ENCODE measurements at places on chromosomes 5 and 9. TPM values are rescaled to one million over a fixed set of nuclear protein-coding genes. Genes with fewer than 3 reads are reported as not detected.

ANKRD18A gene
- polyA plus RNA-seq = 1.7 TPM

- H3K4me1 ChIP-seq = no peaks in the 10 kb centered on the region
- H3K4me3 ChIP-seq = no peak overlapping the region
- no peak overlapping the region for H3K27ac ChIP-seq
- DNase-seq = no peak
- no peaks in the 10 kb centered on the region for H3K27me3 ChIP-seq
Measured at GRCh38 chr5:155929112-155929511, 397.9 kb upstream of the SGCD start.

- no peaks in the 10 kb centered on the region for H3K4me1 ChIP-seq
- no peak for DNase-seq
- no peaks in the 10 kb centered on the region for H3K36me3 ChIP-seq
- H3K27ac ChIP-seq = no peak overlapping the region
Measured at GRCh38 chr5:62779010-62779422, 200.4 kb downstream of the LRRC70 start.

ST6GALNAC6 gene
- 20.1 TPM for polyA plus RNA-seq

DNA sequence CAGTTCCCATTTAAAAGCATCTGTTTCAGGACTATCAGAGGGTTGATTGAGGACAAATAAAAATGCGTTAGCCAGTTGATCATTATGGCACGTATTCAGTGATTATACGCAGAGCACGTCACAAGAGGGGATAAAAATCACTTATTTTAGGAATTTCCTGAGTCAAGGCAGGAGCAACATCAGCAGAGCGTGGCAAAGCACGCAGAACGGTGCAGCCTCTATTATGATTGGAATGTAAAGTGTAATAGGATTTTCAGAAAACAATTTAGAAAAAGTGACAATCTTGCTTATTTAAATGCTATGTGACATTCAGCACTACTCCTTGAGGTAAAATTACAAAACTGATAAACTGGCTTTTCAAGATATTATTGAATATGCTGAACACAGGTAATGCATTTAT, 413.6 kb upstream of the DAP start:
- H3K4me1 ChIP-seq = no peaks in the 10 kb centered on the region
- DNase-seq = no peak
- no peak overlapping the region for H3K4me3 ChIP-seq
- no peaks in the 10 kb centered on the region for H3K36me3 ChIP-seq
- H3K27ac ChIP-seq = no peak overlapping the region

DNA sequence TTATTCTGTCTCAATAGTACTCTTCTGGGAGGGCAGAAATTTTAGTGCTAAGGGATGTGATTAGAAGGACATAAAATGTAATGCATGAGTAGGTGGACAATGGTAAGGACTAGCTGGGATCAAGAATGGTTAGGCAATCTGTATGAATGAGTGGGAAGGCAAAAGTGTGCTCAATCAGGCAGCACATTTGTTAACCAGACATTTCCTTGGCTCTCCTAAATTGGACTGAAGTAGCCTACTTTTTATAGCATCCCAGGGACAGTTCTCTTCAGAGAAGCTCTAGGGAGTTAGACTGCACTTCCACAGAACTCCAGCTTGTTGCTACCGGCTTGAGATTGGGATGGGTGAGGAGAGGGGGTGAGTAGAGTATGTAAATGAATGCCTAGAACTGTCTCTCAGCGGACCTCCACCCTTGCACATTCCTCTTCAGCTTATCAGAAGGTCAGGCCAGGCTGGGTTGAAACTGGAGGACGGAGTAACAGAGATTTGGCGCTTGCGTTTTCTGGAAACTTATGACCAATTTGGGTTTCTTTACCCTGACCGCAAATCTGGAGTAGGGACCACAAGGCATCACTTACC, 19.0 kb upstream of the ARL14EPL start:
- no peak overlapping the region for H3K4me3 ChIP-seq
- H3K27ac ChIP-seq = no peak overlapping the region
- no peaks in the 10 kb centered on the region for H3K4me1 ChIP-seq
- no peak for DNase-seq

GRCh38 chr9:104872656-104873488, 55.1 kb downstream of the ABCA1 start:
- H3K27ac ChIP-seq = peak overlapping the region; percentile 87
- H3K4me1 ChIP-seq = peaks cover 48% of the 10 kb centered on the region
- no peak overlapping the region for H3K4me3 ChIP-seq
- H3K27me3 ChIP-seq = no peaks in the 10 kb centered on the region

MEGF10 gene
- polyA plus RNA-seq = not detected

GRCh38 chr9:27533311-27533710, 3.7 kb upstream of the MOB3B start:
- H3K27me3 ChIP-seq = no peaks in the 10 kb centered on the region
- DNase-seq = no peak
- no peaks in the 10 kb centered on the region for H3K36me3 ChIP-seq
- peaks cover 22% of the 10 kb centered on the region for H3K4me1 ChIP-seq

DNA sequence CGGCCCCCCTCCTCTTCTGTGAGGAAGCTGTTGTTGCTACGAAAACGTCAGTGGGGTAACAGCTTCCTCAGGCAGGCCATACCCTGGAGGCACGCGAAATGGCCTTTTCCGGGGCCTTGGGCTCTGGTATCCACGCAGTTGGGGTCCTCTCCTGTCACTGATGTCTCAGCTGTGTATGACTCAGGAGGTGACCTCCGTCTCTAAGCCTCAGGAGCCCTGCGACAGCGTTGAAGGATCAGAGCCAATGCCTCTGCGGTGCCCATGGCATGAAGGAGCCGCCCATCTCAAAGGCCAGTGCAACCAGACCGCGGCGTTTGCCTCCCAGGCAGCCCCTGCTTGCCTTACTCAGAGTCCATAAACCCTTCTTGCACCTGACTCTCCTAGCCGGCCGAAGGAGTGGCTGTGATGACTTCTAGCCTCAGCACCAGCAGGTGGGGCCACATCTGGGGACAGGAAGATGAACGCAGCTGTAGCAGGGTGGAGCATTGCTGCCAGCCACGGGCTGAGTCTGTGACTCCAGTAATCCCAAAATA, 1.0 kb upstream of the MXD3 start:
- no peaks in the 10 kb centered on the region for H3K27me3 ChIP-seq

GRCh38 chr5:32088214-32088613, 85.9 kb downstream of the GOLPH3 start:
- H3K27me3 ChIP-seq = no peaks in the 10 kb centered on the region
- H3K36me3 ChIP-seq = peaks cover 6% of the 10 kb centered on the region
- no peak overlapping the region for H3K4me3 ChIP-seq
- H3K4me1 ChIP-seq = no peaks in the 10 kb centered on the region
- H3K27ac ChIP-seq = no peak overlapping the region

DNA sequence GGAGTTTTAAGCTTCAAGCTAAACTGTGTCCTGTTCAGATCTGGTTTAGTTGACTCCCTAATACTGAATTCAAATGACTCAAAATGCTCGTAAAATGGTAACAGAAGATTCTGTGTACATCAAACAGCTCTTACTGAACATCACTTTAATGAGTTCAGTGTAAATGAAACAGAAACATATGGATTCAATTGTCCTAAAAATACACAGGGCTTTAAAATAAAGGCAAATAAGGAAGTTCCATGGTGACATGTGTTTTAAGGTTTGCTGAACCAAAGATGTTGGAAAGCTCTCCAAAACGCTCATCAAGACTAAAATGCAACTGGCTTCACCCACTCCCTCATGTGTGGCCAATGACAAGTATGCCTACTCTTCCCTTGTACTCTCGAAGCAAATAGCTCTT, 340.0 kb upstream of the PIK3R1 start:
- no peak overlapping the region for H3K27ac ChIP-seq
- no peak for DNase-seq
- peaks cover 17% of the 10 kb centered on the region for H3K4me1 ChIP-seq
- H3K4me3 ChIP-seq = no peak overlapping the region

UNC13B gene
- 10.9 TPM for polyA plus RNA-seq

- no peak for DNase-seq
- no peaks in the 10 kb centered on the region for H3K27me3 ChIP-seq
- no peaks in the 10 kb centered on the region for H3K4me1 ChIP-seq
- H3K4me3 ChIP-seq = no peak overlapping the region
- peaks cover 15% of the 10 kb centered on the region for H3K36me3 ChIP-seq
Measured at GRCh38 chr9:123087359-123087888, 54.0 kb downstream of the GPR21 start.

- H3K27me3 ChIP-seq = no peaks in the 10 kb centered on the region
- no peak overlapping the region for H3K27ac ChIP-seq
- no peak for DNase-seq
- H3K4me3 ChIP-seq = no peak overlapping the region
Measured at GRCh38 chr5:17852740-17853139, 218.5 kb downstream of the TAF11L14 start.

DNA sequence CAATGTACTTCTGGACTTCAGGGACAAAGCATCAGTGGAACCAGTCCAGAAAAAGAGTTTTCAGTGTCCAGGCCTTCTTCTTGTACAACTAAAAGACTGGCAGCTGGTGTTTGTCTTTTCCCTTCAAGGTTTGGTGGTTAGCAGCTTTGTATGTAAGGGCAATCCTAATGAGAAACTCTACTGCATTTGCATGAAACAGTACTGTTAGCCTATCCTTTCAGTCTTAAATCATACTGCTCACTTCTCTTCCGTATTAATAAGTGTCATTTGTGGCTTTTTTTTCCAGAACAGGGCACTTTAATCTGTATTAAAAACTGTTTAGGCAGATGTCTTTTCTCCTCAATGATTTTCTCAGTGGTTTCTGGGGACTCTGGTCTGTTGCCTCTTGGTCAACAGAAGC, 48.9 kb downstream of the FAM174A start:
- no peaks in the 10 kb centered on the region for H3K36me3 ChIP-seq
- no peak overlapping the region for H3K27ac ChIP-seq
- H3K27me3 ChIP-seq = no peaks in the 10 kb centered on the region

DNA sequence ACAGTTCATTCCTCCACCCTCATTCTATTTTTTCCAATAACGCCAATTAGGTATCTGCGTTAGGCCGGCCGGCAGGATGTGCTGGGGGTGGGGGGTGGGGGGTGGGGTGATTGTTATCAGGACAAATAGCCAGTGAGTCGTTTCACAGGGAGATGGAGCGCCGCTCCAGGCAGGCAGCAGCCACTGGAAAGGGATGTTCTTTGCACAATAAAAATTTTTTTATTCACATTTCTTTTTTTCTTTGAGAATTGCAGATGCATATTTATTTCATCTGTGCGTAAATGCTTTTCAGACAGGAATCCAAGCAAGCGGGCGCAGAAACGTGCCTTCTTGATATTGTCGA, 4.1 kb downstream of the LMX1B start:
- H3K27ac ChIP-seq = no peak overlapping the region
- peaks cover 34% of the 10 kb centered on the region for H3K27me3 ChIP-seq
- no peak for DNase-seq
- H3K36me3 ChIP-seq = no peaks in the 10 kb centered on the region
- no peak overlapping the region for H3K4me3 ChIP-seq
- peaks cover 4% of the 10 kb centered on the region for H3K4me1 ChIP-seq

DNA sequence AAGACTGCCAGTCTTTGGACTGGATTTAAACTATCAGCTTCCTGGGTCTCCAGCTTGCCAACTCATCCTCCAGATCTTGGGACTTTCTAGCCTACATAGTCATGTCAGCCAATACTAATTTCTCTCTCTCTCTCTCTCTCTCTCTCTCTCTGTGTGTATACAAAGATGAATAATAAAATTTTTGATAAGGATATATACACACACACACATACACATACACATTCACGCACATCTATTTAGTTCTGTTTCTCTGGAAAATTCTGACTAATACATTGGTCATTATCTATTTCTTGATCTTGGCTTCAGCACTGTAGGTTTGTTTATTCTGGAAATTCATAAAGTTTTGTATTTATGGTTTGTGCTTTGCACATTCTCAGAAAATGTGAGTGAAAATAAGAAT, 1606.2 kb upstream of the NUDT12 start:
- H3K27me3 ChIP-seq = no peaks in the 10 kb centered on the region
- no peaks in the 10 kb centered on the region for H3K4me1 ChIP-seq
- H3K27ac ChIP-seq = no peak overlapping the region
- H3K4me3 ChIP-seq = no peak overlapping the region
- H3K36me3 ChIP-seq = no peaks in the 10 kb centered on the region

GABBR2 gene
- polyA plus RNA-seq = not detected

SMIM33 gene
- not detected for polyA plus RNA-seq

- H3K27ac ChIP-seq = no peak overlapping the region
- H3K4me3 ChIP-seq = no peak overlapping the region
- no peak for DNase-seq
- H3K36me3 ChIP-seq = no peaks in the 10 kb centered on the region
Measured at GRCh38 chr5:148208226-148208625, 5.4 kb downstream of the SPINK6 start.

- DNase-seq = no peak
- no peaks in the 10 kb centered on the region for H3K4me1 ChIP-seq
- H3K36me3 ChIP-seq = no peaks in the 10 kb centered on the region
Measured at GRCh38 chr5:178551059-178551458, 39.1 kb downstream of the COL23A1 start.
